Immature natural killer cell (primary cell): ENCODE measurements at places on chromosomes 2 and 18.

- no peak overlapping the region for H3K27ac ChIP-seq
- DNase-seq = no peak
- peaks cover 10% of the 10 kb centered on the region for H3K27me3 ChIP-seq
- H3K4me3 ChIP-seq = no peak overlapping the region
These were observed 570.1 kb downstream of the PLCL1 start for GRCh38 chr2:198374375-198375082.

- peaks cover 85% of the 10 kb centered on the region for H3K27me3 ChIP-seq
- peak overlapping the region; percentile 99 for H3K27ac ChIP-seq
- H3K4me3 ChIP-seq = peak overlapping the region; percentile 99
These were observed 2.8 kb downstream of the ZFP36L2 start for GRCh38 chr2:43223521-43224001.

GRCh38 chr2:102193074-102193473 is 6.3 kb downstream of the IL1RL2 start:
- no peak overlapping the region for H3K27ac ChIP-seq
- peaks cover 12% of the 10 kb centered on the region for H3K4me1 ChIP-seq
- peaks cover 13% of the 10 kb centered on the region for H3K27me3 ChIP-seq
- H3K36me3 ChIP-seq = peaks cover 5% of the 10 kb centered on the region
- no peak for DNase-seq

DNA sequence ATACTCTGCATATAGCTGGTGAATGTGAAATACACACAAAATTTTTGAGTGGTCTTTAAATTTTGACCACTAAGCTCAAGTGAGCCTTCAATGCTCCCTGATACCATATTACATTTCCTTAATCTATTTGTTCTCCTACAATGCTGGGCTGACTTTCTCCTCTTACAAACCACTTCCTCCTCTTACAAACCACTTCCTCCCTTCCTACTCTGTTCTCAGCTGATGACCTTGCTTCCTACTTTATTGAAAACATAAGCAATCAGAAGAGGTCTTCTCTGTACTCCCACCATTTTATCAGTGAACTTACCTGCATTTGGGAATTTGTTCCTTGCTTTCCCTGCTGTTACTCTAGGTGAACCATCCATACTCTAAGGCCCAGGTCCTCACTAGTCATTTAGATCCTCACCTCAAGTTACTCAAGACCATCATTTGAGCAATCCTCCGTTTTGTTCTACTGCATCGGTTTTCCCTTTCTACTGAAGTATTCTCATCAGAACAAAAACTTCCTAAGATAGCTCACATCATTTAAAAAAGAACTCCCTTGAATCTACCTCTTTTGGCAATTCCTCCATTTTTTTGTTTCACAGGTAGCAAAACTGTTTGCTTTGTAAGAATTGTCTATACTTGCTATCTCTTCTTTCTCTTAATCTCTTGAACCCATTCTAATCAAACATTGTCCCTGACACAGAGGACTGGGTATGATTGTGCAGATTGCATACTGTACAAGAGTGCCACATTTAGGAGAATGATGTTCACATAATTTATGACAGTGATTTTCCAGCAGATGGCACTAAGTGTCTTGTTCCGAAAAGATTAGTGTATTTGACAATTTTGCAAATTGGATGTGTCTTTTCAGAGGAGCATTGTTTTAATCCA is 96.5 kb downstream of the EPB41L5 start:
- peaks cover 11% of the 10 kb centered on the region for H3K36me3 ChIP-seq
- peaks cover 19% of the 10 kb centered on the region for H3K4me1 ChIP-seq
- H3K4me3 ChIP-seq = peak overlapping the region; percentile 72
- peak overlapping the region; percentile 72 for H3K27ac ChIP-seq
- peak; percentile 32 for DNase-seq
- H3K27me3 ChIP-seq = no peaks in the 10 kb centered on the region

DNA sequence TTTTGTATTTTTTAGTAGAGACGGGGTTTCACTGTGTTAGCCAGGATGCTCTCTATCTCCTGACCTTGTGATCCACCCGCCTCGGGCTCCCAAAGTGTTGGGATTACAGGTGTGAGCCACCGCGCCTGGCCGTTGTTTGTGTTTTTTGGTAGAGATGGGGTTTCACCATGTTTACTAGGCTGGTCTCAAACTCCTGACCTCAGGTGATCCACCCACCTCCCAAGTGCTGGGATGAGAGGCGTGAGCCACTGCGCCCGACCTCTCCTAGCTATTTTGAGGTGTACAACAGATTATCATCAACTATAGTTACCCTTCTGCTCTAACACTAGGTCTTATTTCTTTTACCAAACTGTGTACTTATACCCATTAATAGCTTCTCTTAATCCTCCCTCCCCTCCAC is 28.9 kb upstream of the MRPL33 start:
- no peak overlapping the region for H3K4me3 ChIP-seq
- no peaks in the 10 kb centered on the region for H3K27me3 ChIP-seq
- no peaks in the 10 kb centered on the region for H3K4me1 ChIP-seq
- no peak for DNase-seq
- H3K27ac ChIP-seq = no peak overlapping the region
- H3K36me3 ChIP-seq = no peaks in the 10 kb centered on the region

DNA sequence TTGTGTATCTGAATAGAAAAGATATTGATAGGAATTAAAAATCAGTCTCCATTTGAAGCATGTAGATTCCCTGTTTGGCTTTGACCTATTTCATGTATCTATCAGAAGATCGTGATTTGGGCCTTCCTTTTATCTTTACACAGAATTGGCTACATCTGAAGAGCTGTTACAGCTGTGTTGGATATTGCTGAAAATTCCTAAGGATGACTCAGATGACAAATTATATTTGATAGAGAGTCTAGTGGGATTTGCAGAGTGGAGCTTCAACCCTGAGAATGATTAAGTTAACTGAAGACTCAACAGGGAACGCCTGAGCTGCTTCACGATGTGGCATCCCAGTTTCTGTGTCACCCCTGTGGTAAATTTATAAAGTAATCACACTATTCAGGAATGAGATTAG is 4.9 kb upstream of the COL3A1 start:
- DNase-seq = no peak
- no peaks in the 10 kb centered on the region for H3K27me3 ChIP-seq
- no peaks in the 10 kb centered on the region for H3K4me1 ChIP-seq
- H3K4me3 ChIP-seq = no peak overlapping the region
- no peak overlapping the region for H3K27ac ChIP-seq

DNA sequence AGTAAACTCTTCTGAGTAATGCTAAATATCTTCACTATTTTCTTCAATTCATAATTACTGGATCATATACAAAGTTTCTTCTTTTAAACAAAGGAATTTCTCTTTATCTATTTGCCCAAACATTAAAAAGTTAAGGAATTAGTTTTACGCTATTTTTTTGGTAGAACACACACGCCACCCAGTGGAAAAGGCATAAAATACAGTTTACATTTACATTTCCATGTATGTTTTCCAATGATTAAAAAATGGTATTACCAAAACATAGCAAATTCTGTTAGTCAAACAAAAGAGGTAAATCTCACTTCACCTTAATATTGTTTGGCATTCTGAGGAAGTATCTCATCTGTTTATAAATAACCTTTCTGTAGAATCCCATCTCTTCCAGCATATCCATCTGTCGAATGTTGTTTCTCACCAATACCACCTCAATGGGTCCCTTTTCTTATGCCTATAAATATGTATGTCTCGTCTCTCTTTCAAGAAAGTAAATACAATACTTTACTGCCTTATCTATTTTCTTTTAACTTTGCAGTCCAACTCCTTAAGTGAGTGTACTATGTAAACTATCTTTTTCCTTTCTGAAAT is 7.2 kb downstream of the BOLL start:
- H3K27ac ChIP-seq = no peak overlapping the region
- no peak overlapping the region for H3K4me3 ChIP-seq
- peak; percentile 29 for DNase-seq
- H3K36me3 ChIP-seq = no peaks in the 10 kb centered on the region
- H3K27me3 ChIP-seq = no peaks in the 10 kb centered on the region

DNA sequence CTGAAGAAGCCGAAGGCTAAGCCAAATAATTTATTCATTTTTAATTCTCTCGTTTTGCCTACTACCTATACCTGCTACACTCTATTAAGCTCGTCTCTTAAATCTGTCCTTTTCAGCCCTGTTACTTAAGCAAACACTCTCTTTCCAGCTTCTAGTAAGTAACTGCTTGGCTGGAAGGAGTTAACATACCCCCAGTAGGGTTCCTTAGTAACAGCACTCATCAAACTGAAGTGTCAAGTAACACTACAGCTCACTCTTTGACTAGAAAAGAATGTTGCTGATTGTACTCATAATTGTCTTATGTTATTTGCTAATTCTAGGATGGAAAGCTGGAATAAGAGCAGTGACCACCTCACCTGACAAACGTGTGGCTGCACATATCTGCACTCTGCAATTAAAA is 120.0 kb upstream of the SCN7A start:
- no peak overlapping the region for H3K27ac ChIP-seq
- no peak for DNase-seq
- H3K4me3 ChIP-seq = no peak overlapping the region
- no peaks in the 10 kb centered on the region for H3K4me1 ChIP-seq
- H3K27me3 ChIP-seq = no peaks in the 10 kb centered on the region
- H3K36me3 ChIP-seq = no peaks in the 10 kb centered on the region

- H3K4me3 ChIP-seq = peak overlapping the region; percentile 66
- peaks cover 20% of the 10 kb centered on the region for H3K4me1 ChIP-seq
- DNase-seq = peak; percentile 30
These were observed 165.6 kb downstream of the SMAD7 start for GRCh38 chr18:48785091-48785614.

- H3K4me3 ChIP-seq = peak overlapping the region; percentile 33
- H3K27ac ChIP-seq = no peak overlapping the region
- peaks cover 16% of the 10 kb centered on the region for H3K4me1 ChIP-seq
- DNase-seq = no peak
- peaks cover 2% of the 10 kb centered on the region for H3K36me3 ChIP-seq
- peaks cover 4% of the 10 kb centered on the region for H3K27me3 ChIP-seq
These were observed 84.4 kb downstream of the PTGR3 start for GRCh38 chr18:75124551-75124950.

- no peaks in the 10 kb centered on the region for H3K36me3 ChIP-seq
- no peak overlapping the region for H3K27ac ChIP-seq
- no peak overlapping the region for H3K4me3 ChIP-seq
- H3K27me3 ChIP-seq = peaks cover 3% of the 10 kb centered on the region
- no peaks in the 10 kb centered on the region for H3K4me1 ChIP-seq
- DNase-seq = no peak
These were observed 14.8 kb upstream of the NOTO start for GRCh38 chr2:73187549-73187948.

DNA sequence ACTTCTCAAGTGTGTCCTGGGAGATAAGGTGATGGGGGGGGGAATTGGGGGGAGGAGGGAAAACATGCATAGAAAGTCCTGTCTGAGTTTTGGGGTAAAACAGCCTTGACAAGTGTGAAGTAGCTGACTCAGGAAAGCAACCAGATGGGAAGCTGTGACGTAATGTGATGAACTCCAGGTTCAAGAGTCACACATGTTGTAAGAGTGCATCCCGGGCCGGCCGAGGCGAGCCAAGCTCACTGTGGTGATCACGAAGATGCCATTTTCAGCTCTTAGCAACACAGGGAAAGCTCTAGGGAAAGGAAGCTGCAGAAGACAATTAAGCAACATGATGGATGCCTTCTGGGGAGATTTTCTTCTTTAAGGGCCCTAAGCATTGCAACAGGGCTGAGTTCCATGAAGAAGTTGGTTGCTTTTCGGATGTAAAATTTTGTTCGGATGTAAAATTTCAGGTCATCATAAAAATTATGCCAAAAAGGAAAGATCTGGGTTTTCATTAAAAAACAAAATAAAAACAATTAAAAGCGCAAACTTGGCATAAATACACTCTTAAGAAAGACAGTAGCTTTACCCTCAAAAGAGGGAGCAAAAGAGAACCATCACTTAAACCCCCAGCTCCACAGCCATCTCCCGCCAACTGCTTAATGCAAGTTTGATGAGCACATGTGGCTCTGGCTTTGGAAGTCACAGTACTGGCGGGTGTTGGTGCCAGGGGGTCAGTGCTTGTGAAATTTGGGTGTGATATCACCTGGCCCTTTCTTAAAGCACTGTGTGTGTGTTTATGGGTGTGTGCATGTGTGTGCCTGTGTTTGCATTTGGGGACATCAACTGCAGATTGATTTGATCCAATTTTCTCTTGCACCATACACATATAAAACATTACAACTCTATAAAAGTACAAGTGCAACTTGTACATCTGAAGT is 19.1 kb downstream of the SERTAD2 start:
- no peak for DNase-seq
- H3K4me1 ChIP-seq = peaks cover 47% of the 10 kb centered on the region
- no peak overlapping the region for H3K27ac ChIP-seq
- H3K36me3 ChIP-seq = peaks cover 29% of the 10 kb centered on the region
- H3K4me3 ChIP-seq = no peak overlapping the region
